Mesenchymal stem cell (in vitro differentiated cells and primary cell): ENCODE measurements at places on chromosomes 3 and 15.

- no peak for DNase-seq
Observed at GRCh38 chr15:57780471-57780870, 74.0 kb downstream of the POLR2M start.

GRCh38 chr3:59469948-59470723, 420.3 kb upstream of the CFAP20DC start:
- DNase-seq = no peak

DNA sequence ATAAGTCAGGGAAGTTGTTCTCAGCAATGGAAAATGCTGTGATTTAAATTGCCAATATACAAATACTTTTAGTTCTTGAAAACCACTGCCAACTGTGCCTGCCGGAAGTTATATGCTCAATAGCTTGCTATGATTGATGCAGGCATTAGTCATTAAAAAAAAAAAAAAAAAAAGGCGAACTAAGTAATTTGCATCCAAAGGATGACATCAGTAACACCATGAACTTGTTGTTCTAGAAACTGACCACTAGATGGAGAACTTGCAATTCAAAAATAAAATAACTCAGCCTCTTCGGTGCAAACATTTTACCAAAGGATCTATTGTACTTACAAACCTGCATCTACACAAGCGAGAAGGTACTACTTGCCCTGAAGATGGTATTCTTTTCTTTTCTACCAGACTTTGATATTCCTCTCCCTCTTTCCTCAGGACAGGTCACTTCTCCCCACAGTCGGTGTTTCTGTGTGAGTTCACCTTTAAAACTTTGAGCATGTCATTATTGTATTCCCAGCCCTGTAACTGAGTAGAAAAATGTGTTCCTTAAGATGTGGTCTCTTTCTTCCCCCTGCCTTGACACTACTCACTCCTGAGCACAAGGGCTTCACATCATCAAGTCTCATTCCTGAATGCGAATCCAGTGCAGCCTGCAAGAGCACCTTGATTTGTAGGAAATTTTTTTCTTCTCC, 115.0 kb upstream of the VEPH1 start:
- peak; percentile 72 for DNase-seq

DNA sequence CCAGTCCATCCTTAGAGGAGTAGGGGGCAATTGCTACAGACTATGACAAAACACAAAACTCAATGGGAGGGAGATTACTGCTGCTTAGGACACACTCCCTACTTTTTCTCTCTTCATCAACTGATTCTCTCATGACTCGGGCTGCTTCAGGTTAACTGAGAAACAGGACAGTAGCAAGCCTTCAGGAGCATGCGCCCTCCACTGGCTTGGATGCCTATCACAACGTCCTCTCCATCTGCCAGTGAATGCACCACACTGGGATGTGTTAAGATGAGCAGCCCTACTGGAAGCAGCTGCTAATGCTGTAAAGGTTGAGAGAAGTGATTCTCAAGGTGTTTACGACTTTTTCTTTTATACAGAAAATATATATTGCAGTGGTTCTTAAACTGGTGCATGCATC, 542.3 kb downstream of the EDEM1 start:
- DNase-seq = no peak
